ENCODE measurements at places on chromosomes 12 and 14. TPM values are rescaled to one million over a fixed set of nuclear protein-coding genes. Genes with fewer than 3 reads are reported as not detected.
A peak's percentile ranks its signal among the peaks of the same experiment; 100 is the strongest.

Gene KCNC2
- total RNA-seq = not detected

Gene ADAM20
- total RNA-seq = 0.78 TPM

Gene PIWIL1
- not detected for total RNA-seq

Gene NTS
- total RNA-seq = not detected

Gene RILPL2
- total RNA-seq = 9.7 TPM

Gene RASAL1
- total RNA-seq = not detected

Gene HOXC12
- not detected for total RNA-seq

Gene LRP1
- 0.42 TPM for total RNA-seq

DNA sequence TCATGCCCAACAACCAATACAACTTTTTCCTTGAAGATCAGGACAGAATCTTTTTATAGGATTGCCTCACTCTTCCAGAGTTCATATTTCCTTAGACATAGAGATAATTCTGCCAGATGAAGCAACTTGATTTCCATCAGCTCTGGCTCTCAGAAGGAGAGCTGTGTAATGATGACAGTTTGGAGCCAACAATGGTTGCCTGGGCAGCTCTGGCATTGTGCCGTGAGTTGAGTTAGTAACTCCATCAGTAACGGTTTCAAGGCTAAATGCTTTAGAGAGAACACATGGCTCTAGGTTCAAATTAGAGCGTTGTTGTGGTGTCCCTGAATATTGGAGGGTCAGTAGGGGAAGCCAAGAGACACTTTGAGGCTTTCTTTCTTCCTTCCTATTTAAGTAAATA, 501.7 kb upstream of the SEL1L start:
- no peak for DNase-seq

GRCh38 chr12:273382-273781, 10.7 kb upstream of the SLC6A13 start:
- DNase-seq = no peak

DNA sequence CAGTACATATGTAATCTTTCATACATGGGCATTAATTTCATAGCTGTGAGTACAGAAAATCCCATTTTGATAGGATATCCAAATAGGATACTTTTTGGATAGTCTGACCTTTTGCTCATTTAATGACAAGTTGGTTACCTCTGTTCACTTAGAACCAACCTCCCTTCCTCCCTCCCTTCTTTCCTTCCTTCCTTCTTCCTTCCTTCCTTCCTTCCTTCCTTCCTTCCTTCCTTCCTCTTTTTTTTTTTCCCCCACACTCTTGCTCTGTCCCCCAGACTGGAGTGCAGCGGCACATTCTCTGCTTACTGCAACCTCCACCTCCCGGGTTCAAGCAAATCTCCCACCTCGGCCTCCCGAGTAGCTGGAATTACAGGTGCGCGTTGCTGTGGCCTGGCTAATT, 162.9 kb downstream of the FUT8 start:
- DNase-seq = no peak

DNA sequence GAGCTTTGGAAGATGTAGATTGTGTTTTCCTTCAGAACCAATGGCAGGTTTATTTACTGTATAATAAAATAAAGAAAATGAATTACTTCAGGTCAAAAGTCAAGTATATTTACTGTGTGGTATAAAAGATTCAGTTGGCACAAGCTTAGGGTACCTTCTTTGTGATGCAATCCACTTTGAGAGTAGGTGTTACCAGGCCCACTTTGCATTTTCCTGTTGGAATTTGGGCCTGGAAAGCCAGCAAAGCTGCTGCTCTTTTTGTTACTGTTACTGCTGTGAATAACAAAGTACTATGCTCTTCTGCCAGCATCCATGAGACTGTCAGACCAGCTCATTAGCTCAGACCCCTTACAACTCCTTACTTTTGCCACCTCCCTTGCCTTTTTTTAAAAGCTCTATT, 649.0 kb upstream of the SEL1L start:
- DNase-seq = no peak

DNA sequence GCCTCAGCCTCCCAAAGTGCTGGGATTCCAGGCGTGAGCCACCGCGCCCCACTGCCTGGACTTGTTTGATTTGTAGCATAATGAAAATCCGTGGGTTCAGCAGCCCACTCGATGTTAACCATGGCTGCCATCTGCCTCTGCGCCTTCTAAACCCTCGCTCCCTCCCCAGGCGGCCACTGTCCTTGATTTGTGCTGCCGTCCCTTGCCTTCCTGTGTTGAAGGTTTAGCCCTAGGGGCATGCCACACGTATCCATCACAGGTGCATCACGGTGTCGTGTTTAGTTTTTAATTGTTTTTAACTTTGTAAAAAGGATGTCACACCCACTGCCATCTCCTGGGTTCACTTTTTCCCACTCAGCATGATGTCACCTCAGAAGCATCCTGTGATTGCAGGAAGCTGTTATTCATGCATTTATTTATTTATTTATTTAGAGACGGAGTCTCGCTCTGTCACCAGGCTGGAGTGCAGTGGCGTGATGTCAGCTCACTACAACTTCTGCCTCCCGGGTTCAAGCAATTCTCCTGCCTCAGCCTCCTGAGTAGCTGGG, 24.5 kb upstream of the ULK1 start:
- no peak for DNase-seq

DNA sequence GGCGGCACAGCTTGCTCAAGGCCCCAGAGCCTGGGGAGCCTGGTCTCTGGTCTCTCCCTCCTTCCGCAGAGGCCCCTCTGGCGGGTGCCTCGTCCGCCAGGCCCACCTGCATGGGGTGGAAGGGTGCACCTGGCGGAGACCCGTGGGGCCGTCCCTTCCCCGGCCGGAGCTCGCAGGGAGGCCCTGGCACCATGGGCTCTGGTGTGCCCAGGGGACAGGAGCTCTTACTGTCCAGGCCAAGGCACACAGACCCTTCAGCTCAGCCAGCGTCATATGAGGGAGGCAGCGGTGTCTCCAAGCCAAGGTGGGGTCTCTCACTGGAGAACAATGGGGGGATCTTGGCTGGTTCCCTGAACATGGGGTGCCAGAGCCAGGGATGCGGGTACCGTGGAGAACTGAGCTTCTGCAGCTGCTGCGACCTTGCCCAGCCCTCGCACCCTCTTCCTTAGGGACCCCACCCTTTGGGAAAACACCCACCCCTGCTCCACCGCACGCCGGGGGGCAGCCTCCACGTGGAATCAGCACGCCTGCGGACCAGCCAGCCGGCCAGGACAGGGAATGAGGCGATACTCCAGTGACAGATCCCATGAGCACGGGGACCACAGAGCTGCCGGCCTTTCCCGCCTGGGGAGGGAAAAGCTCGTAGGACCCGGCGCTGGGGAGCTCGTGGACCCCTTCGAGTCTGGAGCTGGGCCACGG, 25.7 kb upstream of the GALNT9 start:
- no peak for DNase-seq

DNA sequence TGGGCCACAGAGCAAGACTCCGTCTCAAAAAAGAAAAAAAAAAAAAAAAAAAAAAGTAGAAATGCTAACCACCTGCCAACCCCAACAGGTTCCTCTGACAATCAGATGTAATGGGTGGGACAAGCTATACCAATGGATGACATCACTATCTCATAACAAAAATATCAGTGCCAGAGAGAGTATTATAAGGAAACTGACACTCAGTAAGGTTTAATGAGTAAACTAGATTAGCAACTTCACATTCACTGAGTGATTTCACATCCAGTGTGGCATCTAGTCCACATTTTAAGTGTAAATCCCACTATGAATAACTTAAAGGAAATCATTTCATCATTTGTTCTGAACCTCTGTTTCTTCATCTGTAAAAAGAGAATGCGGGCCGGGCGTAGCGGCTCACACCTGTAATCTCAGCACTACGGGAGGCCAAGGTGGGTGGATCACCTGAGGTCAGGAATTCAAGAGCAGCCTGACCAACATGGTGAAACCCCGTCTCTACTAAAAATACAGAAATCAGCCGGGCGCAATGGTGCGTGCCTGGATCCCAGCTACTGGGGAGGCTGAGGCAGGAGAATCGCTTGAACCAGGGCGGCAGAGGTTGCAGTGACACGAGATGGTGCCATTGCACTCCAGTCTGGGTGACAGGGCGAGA, 1.8 kb downstream of the SART3 start:
- DNase-seq = no peak

DNA sequence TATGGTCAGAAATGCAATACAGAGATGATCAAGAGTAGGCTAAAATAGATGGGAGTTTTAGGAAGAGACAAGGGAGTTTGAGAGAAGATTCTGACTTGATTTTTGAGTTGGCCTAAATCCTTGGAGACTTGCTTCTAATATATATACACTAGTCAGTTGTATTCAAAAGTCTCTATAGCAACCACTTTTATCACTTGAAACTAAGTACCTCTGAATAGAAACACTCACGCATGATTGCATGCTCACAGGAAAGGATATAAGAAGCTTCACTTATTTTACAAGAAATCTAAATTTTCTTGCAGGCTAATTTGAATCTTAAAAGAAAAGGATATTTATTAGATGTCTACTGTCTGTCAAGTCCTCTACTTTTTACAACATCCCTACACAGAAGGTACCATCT, 316.8 kb downstream of the SNAPC1 start:
- DNase-seq = no peak

GRCh38 chr14:59595071-59595470, 18.5 kb upstream of the CCDC175 start:
- no peak for DNase-seq

- DNase-seq = no peak
Measured at GRCh38 chr14:46300765-46301164, 350.8 kb downstream of the RPL10L start.

DNA sequence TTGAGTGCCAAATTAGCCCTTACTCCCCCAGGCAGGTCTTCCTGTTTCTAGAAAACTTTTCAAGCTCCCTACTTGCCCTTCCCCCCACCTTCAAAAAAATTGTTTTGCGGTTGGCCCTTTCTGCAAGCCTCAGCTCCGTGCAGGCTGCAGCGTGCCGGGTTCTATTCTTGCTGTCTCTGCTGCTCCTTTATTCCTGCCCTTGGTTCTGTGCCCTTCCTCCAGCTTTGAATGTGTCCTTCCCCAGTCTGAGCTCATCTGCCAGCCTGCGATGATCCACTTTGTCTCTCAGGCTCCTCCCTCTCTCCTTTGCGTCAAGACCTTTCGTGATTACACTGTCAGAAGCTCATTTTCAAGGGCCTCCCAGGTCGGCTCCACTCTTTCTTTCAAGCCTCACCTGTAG, 98.6 kb downstream of the IRF2BPL start:
- DNase-seq = no peak

DNA sequence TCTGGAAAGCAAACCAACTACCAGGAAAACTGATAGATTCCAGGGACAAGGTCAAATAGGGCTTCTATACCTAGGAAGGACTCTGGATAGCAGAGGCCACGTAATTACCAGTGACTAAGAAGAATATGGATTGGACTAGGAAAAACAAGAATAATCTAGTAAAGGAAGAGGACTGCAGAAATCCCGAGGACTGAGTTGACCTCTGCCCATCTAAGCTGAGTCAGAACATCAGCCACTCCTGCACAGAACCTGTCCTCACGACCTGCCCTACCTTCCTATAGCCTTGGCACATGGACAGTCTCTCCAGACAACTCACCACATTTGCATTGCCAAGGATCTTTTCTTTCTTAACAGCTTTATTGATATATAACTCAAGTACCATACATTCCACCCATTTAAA, 2.3 kb downstream of the OR6J1 start:
- no peak for DNase-seq

- no peak for DNase-seq
Measured at GRCh38 chr14:103095210-103095778, 769 bp downstream of the EXOC3L4 start.

GRCh38 chr14:21036751-21037150, 2.1 kb upstream of the RNASE13 start:
- DNase-seq = no peak

- DNase-seq = no peak
Measured at GRCh38 chr14:96662116-96662970, 134.8 kb upstream of the VRK1 start.

DNA sequence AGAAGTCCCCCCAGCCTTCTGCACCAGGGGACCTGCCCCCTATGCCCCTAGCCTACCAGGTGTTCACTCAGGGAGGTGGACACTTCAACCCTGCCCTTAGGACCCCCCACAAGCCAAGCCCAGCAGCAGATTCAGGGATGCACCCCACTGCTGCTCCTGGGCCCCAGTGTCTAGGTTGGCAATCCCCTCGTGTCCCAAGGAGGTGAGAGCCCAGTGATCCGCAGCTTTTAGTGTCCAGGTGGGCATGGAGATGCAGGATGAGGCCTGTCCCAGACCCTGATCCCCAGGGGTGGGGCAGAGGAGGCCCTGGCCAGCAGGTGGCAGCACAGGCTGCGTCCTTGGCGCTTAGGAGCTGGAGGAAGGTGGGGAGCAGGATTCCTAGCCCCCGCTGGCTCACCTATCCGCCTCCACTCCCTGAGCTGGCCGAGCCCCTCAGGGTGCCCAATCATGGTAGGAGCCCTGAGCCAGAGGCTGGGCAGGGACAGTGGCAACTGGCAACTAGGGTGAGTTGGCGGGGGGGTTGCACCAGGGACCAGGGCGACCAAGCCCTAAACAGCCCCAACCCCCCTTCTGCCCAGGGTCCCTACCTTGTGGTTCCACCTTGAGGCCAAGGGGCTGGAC, 4.1 kb downstream of the CKB start:
- DNase-seq = peak; percentile 60

GRCh38 chr12:78060186-78060585, 229.5 kb downstream of the NAV3 start:
- DNase-seq = no peak

DNA sequence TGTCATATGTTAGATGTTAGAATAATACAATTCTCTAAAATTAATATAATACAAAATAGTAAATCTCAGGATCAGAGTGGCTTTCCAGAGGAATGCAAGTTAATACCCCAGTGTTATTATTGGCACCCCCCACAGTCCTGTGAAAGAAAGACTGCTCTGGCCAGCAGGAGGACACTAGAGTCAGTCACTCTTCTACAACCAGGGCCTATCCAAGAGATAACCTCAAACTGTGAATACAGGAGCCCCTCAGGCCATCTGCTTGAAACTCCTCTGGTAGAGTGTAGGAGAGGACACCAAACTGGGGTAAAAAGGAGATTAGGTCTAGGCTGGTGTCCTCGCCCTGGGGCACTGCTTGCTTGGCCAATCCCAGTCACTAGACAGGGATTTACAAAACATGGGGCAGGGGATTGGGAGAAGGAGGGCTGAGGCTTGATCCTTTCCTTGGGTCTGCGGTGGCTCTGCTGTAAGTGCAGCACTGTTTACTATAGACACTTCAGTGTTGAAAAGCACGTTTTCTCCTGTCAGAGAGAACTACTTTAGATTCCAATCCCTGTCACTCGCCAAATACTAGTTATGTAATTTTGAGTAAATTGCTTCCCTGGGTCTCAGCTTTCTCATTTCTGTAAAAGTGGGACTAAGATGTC, 44.5 kb upstream of the PTPRR start:
- DNase-seq = no peak
